ENCODE measurements at places on chromosomes 3 and 15.

DNA sequence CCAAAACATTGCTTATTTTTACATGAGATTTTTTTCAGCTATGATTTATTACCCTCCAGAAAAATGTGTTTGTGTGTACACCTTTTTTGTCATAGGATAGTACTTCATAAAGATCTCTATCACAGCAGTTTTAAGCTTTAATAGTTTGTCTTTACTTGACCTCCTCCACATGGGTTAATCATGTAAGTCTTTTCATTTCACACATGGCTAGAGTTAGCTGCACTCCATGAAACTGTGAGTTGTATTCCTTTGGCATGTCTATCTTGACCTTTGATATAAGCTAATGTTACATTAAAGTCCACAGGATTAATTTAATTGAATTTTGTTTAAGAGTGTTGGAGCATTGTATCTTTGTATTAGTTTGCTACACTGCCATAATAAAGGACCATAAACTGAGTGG is 217.1 kb downstream of the OTOL1 start:
- no peak for DNase-seq

DNA sequence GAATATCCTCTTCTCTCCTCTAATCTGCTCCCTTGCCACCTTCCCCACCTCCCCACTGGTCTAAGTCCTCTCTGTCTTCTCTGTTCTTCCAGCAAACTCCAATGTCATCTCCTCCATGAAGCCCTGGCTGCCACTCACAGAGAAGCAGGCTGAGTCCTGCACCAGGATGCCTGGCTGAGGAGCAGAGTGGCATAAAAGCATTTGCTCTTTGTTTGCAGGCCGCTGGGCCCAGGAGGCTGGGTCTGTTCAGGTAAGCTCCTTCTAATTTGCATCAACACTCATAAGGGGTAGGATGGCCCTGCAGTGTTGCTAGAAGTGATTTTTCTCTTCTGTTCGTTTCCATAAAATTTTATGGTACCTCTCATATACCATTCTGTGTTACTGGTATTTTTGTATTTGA is 43.2 kb upstream of the KLHL25 start:
- DNase-seq = no peak

GRCh38 chr3:179113903-179114302 is 34.3 kb upstream of the PIK3CA start:
- no peak for DNase-seq

DNA sequence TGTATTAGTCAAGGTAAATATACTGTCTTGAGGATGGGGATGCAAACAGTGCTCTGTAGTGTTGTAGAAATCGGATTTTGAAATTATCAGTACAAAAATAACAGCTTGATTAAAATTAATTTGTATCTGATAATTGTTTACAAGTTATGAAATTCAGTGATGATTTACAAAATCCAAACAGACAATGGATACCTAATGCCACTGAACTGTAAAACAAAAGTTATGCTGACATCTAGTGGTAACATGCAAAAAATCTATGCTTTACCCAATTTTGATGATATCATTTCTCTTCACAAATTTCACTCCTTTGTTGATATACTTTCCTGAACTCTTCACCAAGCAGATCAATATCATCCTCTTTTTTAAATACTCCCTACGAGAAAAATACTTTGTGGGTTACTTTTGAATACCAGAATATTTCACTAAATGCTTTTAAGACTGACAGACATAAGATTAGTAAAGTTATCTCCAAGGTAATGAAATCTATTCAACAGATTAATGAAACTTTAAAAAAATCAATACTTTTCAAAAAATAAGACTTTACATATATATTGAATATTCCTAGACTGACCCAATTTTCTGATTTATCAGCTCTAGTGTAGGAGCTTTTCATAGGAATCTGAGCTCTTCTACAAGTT is 36.0 kb downstream of the MNS1 start:
- no peak for DNase-seq

- no peak for DNase-seq
These were observed 24.3 kb downstream of the IRAK2 start for GRCh38 chr3:10188804-10189556.

DNA sequence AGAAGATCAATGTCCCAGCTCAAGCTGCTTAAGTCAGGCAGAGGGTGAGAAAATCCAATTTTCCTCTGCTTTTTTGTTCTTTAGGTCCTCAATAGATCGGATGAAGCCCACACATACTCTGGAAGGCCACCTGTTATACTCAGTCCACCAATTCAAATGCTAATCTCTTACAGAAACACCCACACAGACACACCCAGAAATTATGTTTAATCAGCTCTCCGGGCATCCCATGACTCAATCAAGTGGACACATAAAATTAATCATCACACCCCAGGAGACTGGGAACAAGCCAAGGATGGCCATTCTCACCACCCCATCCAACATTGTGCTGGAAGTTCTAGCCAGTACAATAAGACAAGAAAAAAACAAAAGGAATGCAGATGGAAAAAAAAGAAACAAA is 67.8 kb upstream of the SLC24A5 start:
- DNase-seq = no peak

- DNase-seq = no peak
These were observed 13.7 kb downstream of the FAM240A start for GRCh38 chr3:46626039-46626438.

GRCh38 chr3:48038971-48039481 is 22.8 kb upstream of the MAP4 start:
- DNase-seq = no peak

DNA sequence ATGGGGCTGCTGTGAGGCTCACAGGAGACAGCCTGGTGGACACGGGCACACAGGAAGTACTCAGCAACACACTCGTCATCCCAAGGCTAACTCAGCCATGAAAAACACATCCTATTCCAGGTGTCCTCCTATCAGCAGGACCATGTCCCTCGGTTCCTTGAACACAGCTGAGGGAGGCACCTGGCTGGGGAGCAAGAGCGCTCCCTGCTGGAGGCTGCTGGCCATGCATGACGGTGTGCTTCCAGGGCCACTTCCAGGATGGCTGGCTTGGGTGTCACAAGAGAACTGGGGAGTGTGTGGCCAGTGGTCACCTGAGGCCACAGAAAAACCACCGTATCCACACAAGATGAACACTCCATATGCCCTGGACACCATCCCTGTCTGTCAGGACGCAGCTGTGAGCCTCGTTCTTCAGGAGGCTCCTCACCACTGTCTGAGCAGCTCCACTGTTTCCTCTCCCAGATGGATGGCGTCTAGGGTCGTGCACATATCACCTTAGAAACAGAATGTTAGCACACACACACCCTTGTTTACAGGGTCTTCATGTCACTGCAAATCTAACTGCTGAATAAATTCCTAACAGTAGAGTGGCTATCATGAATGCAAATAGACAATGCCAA is 31.0 kb downstream of the POC1A start:
- peak; percentile 71 for DNase-seq

DNA sequence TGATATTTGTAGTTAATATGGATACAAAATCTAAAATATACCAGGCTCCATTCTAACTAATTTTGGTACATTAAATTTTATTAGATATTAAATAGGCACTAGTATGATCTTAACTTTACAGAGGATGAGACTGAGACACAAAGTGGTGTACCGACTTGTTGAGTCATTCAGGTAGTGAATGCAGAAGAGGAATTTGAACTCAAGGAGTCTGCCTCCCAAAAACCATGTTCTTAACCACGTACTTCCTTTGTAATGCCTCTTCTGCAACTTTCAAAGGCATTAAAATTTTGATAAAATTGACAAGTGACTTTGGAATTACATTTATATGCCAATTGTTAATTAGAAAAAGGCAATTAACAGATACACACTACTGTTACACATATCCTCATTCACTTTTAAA is 61.8 kb downstream of the ZBBX start:
- DNase-seq = peak; percentile 52

DNA sequence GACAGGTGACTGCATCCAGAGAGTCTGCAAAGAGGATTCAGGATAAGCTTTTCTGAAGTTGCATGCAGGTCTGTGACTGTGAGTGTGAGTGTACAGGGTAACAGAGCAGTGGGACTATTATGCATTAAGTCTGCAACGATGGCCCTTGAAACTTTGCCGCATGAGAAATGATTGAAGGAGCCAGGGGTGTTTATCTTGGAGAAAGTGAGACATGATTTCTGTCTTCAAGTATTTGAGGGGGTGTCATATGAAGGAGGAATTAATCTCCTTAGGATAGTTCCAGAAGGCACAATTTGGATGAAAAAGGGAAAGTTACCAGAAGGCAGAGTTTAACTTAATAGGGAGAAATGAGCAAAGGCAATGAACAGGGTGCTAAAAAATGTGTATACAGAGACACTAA is 119.6 kb downstream of the ARNT2 start:
- DNase-seq = no peak

- DNase-seq = no peak
These were observed 24.4 kb upstream of the TP63 start for GRCh38 chr3:189606774-189607173.

- DNase-seq = no peak
These were observed 12.7 kb upstream of the SNTN start for GRCh38 chr3:63639806-63640205.

- DNase-seq = no peak
These were observed 85.5 kb downstream of the DMXL2 start for GRCh38 chr15:51536965-51537574.

DNA sequence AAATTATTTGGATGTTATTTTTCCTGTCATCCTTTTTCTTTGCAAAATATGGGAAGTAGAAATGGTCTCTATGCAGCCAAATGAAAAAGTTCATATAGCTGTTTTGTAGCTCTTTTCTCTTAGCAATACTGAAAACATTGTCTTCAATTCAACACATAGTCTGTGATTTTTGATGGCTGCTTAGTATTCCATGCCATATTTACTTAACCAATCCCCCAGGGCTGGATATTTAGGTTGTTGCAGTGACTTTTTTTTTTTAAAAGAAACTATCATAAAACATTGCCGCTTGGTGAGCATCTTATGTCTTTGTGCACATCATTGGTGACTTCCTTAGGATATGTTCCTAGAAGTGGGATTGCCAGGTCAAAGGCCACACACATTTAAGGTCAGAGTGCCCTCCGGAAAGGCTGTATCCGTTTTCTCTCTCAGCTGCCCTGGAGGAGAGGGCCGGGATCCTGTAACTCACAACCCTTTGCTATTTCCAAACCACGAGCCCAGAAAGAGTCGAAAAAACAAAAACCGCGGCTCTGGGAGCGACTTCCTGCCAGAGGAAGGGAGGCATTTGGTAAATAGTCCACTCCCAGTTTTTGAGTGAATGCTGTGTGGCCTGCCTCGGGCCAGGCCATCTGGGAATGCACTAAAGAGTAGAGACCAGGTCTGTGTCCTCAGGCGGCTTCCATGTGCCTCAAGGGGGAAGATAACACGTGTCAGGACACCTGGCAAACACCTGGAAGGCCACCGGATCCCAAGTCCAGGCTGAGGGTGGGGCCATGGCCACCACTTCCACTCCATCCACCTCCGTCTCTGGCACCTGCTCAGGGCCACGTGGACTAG is 41.9 kb downstream of the SMAD6 start:
- no peak for DNase-seq

DNA sequence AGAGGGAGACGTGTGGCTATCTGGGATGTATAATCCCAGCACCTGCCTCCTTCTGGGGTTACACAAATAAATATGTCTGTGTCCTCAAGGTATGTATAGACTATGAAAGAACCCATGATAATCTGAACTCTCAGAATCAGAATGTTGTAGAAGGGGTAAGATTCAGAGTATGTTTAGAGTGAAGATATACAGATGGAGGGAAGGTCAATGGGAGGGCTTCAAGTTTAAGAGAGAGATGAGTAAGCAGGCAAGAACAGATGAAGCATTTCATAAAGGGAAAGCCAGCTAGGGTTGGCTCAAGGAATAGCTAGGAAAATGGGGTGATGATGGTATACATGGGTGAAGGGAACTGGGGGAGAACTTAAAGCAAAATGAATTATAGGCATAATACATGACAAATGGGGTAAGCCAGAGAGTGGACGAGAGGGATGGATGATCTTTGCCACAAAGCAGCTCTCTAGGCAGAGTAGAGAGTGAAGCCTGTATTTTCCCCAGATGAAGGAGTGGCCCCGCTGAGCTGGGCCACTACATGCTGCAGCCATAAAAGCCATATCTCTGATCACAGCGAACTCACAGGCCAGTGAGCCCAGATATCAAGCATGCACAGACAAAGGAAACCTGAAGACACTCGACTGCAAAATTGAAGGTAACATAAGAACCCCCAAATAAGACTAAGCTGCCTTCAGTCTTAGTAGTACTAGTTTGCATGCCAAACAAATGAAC is 15.9 kb upstream of the ZBTB38 start:
- no peak for DNase-seq

GRCh38 chr15:44535523-44536301 is 1.2 kb upstream of the EIF3J start:
- DNase-seq = no peak

DNA sequence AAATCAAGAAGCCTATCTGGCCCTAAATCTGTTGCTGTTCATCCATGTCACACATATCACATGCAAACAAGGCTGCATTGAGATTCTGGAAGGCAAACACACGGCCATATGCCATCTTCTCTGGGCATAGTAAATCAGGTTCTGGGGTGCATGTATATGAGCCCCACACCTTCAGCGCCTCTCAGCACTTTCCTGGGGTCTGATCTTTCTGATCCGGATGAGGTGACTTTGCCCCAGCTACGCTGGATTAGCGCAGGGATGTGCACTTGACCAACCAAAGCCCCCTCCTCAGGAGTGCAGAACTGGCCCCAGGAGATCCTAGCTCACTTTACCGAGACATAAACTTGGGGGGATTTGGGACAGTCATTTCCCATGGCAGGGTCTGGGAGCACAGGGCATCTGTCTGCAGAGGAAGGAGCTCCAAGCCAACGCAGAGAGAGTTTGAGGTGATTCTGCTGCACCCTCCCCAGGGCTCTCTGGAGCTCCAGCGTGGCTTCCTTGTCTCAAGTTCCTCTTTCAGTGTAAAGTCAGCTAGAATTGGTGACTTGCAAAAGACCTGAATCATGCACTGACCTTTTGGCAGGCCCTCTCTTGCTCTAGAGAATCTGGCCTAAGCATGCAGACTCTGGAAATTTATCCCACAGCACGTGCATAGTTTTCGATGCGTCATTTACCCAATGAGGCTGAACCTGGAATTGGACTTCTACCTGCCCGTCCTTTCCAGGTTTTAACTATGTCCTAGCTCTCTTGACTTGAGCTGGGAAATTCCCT is 63.5 kb upstream of the KLF13 start:
- DNase-seq = peak; percentile 96

DNA sequence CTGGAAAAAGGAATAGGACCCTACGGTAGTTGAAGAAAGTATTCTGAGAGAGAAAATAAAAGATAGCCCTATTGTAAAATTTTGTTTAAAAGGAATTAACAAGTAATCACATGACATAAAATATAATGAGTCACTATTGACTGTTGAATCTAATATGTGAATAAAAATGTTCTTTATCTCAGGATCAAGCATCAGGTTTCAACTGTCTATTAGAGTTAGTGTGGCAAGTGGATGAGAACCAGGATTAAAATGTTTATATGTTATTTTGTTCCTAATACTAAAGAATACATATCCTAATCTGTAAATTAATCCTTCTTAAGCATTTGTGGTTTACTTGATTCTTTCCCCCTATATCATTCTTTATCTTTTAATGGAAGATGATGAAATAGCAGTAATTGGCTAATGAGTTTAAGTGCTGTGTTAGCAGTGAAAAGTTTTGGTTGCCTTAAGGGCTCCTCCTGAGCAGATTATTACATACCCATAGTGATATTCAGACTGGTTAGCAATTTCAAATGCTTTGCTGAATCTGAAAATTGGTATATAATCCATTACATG is 101.8 kb upstream of the BCHE start:
- DNase-seq = no peak

Data from HL-60 (cell line).